ENCODE measurements at places on chromosomes 6 and 20.
A peak's percentile ranks its signal among the peaks of the same experiment; 100 is the strongest.

DNA sequence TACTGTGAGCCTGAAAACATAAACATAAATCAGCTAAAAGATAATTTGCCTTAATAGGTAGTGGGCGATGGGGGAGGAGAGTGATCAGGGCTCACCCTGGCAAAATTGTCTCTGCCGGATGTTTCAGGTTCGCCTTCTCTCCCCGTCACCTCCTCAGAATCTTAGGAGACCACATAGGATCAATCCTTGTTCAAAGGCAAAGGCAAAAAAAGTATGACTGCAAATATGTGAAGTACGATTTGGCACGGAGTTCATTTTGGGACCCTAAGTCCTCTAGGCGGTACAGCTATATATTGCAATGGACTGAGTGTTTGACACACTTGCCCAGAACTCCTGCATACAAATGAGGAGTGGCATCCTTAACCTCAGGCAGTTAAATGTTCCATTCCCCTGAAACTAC lies 649.2 kb upstream of the FLRT3 start:
- DNase-seq = no peak
- H3K4me1 ChIP-seq = no peaks in the 10 kb centered on the region
- H3K36me3 ChIP-seq = no peaks in the 10 kb centered on the region
- H3K27ac ChIP-seq = no peak overlapping the region
- no peaks in the 10 kb centered on the region for H3K27me3 ChIP-seq

DNA sequence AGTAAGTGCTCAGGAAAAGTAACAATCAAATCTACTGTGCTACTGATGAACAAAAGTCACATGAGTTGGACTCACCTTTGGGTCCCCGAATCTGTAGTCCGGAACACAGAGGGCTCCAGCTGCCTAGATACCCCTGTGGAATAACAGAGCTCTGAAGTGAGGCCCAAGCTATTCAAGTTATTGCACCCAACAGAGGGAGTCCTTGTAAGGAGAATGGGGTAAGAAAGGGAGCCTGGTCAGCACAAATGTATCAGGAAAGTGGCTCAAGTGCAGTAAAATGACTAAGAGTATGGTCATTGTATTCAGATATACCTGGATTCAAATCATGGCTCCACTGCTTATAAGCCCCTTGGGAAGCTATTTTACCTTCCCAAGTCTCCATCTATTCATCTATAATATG lies 20.9 kb downstream of the EDN1 start:
- no peaks in the 10 kb centered on the region for H3K4me1 ChIP-seq
- H3K27ac ChIP-seq = no peak overlapping the region
- no peaks in the 10 kb centered on the region for H3K27me3 ChIP-seq

GRCh38 chr20:17287503-17287902 lies 60.7 kb downstream of the PCSK2 start:
- H3K27me3 ChIP-seq = no peaks in the 10 kb centered on the region
- no peak for DNase-seq
- H3K27ac ChIP-seq = no peak overlapping the region

DNA sequence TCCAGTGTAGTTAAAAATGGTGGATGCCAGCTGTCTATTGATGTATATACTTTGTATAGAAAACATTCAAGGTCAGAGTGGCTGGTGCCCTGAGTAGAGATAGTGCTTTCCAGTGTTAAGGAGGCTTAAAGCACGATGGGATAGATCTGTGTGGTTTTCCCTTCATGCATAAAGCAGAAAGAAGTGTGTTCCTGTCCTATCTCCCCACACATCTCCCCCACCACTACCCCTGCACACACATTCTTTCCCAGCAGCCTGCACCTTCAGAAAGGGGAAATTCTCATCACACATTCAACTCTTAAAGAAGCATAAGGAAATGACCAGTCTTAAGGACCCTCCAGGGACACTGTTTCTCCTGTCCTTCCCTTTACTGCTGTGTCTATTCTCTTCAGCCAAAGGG lies 221.7 kb upstream of the TAB2 start:
- H3K4me3 ChIP-seq = no peak overlapping the region
- no peak for DNase-seq
- no peaks in the 10 kb centered on the region for H3K36me3 ChIP-seq
- H3K27me3 ChIP-seq = no peaks in the 10 kb centered on the region

- no peaks in the 10 kb centered on the region for H3K36me3 ChIP-seq
- peaks cover 1% of the 10 kb centered on the region for H3K4me1 ChIP-seq
- no peak overlapping the region for H3K27ac ChIP-seq
- no peaks in the 10 kb centered on the region for H3K27me3 ChIP-seq
Measured at GRCh38 chr20:32635764-32636163, 38.0 kb downstream of the C20orf203 start.

GRCh38 chr6:169164986-169165385 lies 88.7 kb downstream of the THBS2 start:
- no peaks in the 10 kb centered on the region for H3K27me3 ChIP-seq
- H3K36me3 ChIP-seq = no peaks in the 10 kb centered on the region
- H3K27ac ChIP-seq = no peak overlapping the region
- H3K4me1 ChIP-seq = no peaks in the 10 kb centered on the region

- H3K27ac ChIP-seq = no peak overlapping the region
- no peaks in the 10 kb centered on the region for H3K4me1 ChIP-seq
- DNase-seq = no peak
- H3K4me3 ChIP-seq = no peak overlapping the region
Measured at GRCh38 chr6:13988049-13988738, 63.4 kb downstream of the RNF182 start.

DNA sequence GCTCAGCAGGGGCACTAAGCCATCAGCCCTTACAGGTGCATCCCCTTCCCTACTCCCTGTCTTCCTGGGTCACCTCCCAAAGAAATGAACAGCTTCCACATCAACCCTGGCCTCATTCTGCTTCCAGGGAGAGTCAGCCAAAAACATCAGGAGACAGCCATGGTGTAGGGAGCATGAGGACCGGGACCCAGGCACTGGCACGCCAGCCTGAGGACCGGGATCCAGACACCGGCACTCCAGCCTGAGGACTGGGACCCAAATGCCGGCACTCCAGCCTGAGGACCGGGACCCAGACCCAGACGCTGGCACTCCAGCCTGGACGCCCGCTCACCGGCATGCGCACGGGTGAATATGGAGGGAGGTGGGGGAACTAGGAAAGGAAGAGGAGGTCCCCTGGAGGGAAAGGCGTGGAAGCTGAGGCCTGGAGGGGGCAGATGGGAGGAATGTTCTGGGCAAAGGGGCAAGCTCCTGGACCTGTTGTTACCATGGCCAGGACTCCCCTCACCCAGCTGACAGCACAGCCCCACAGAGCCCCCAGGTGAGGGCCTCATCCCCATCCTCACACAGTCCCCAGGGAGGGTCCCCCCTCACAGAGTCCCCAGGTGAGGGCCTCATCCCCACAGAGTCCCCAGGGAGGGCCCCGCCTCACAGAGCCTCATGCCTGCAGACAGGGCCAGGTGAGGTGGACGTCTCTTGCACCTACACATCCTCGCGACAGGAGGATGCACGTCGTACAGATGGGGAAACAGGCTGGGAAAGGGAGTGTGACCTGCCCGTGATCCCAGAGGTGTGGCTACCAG lies 26.0 kb upstream of the MRGBP start:
- H3K36me3 ChIP-seq = no peaks in the 10 kb centered on the region
- no peak overlapping the region for H3K27ac ChIP-seq
- no peak for DNase-seq
- no peak overlapping the region for H3K4me3 ChIP-seq
- peaks cover 2% of the 10 kb centered on the region for H3K4me1 ChIP-seq
- H3K27me3 ChIP-seq = no peaks in the 10 kb centered on the region

GRCh38 chr6:121857551-121857950 lies 422.1 kb downstream of the GJA1 start:
- DNase-seq = no peak
- no peaks in the 10 kb centered on the region for H3K4me1 ChIP-seq
- no peaks in the 10 kb centered on the region for H3K36me3 ChIP-seq
- H3K27me3 ChIP-seq = no peaks in the 10 kb centered on the region

GRCh38 chr6:136011475-136011874 lies 160.0 kb downstream of the PDE7B start:
- H3K27me3 ChIP-seq = no peaks in the 10 kb centered on the region
- no peak for DNase-seq
- H3K4me3 ChIP-seq = no peak overlapping the region
- no peak overlapping the region for H3K27ac ChIP-seq
- H3K36me3 ChIP-seq = no peaks in the 10 kb centered on the region

DNA sequence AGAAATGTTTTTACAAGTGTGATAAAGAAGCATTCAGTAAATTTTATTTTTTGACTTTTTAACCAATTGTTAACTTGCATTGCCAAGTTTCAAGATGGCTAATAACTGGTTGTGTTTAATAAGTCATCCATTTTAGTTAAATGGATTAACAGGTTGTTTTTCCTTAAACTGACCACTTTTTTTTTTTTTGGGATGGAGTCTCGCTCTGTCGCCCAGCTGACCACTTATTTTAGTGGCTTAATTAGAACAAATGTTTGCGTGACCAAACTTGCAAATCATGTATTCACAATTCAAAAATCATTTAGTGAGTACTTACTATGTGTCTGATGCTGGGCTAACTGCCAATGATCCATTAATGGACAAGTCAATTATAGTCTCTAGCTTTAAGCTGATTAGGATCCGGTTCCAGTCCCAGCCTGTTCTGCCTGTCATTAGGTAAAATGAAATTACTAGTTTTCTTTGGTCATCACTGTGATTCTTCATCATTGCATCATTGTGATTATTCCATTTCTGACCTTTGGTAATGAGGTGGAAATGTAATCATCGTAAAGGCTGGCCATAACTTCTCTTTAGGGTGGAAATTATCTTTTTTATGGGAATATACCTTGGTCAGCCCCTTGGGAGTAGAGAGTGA lies 729.2 kb upstream of the MARCKS start:
- no peak overlapping the region for H3K27ac ChIP-seq
- no peak overlapping the region for H3K4me3 ChIP-seq
- H3K36me3 ChIP-seq = no peaks in the 10 kb centered on the region
- no peak for DNase-seq

DNA sequence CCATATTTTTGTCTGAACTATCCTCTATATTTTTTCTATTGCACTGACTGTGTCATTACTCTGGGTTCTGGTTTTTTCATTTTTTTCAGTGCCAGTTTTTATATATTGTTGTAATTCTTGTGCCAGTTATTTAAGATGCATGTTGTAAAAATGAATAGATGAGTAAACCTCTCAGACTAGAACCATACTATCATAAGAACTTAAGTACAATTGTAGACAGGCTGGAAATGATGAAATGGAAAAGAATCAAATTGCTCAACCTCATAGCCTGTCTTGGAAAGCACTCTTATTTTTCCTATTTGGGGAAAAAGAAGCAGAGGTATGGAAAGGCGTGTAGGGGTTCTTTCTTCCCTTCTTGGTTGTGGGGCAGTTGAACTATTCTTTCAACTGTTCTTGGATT lies 30.2 kb downstream of the PANK2 start:
- no peaks in the 10 kb centered on the region for H3K27me3 ChIP-seq
- no peaks in the 10 kb centered on the region for H3K4me1 ChIP-seq
- peaks cover 11% of the 10 kb centered on the region for H3K36me3 ChIP-seq
- H3K4me3 ChIP-seq = no peak overlapping the region
- H3K27ac ChIP-seq = no peak overlapping the region

DNA sequence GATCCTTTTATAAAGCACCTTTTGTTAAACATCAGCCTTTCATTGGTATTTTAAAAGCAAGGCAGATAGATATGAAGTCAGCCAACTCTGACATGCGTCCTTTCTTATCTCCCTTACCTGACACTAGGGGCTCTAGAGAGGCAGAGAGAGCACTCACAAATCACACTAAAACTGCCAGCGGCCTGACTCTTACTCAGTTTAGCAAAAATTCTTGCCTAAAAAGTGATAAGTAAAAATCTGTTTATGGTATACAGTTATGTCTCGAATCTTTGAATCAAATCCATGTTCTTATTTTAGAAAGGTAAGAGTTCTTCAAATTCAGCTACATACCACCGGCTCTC lies 10.4 kb upstream of the TDRD6 start:
- no peaks in the 10 kb centered on the region for H3K4me1 ChIP-seq
- H3K27ac ChIP-seq = no peak overlapping the region
- H3K4me3 ChIP-seq = no peak overlapping the region
- DNase-seq = no peak

DNA sequence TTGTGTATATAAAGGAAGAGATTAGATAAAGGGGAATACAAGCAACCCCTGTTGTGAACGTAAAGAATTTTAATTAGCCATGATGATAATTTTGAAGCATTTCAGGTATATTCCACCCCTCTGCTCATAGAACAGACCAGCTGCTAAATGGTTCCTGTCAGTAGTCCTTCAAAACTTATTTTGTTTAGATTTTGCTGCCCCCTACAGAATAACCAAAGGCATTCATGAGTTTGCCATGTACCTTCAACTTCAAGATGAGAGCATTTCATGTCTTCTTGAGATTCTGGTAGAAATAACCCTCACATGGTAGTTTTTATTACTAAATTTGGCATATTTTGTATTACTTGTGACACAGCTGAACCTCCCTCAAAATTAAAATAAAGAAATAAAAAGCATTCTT lies 1586.7 kb downstream of the HACE1 start:
- no peak overlapping the region for H3K27ac ChIP-seq
- no peaks in the 10 kb centered on the region for H3K36me3 ChIP-seq
- no peaks in the 10 kb centered on the region for H3K27me3 ChIP-seq
- DNase-seq = peak; percentile 2

DNA sequence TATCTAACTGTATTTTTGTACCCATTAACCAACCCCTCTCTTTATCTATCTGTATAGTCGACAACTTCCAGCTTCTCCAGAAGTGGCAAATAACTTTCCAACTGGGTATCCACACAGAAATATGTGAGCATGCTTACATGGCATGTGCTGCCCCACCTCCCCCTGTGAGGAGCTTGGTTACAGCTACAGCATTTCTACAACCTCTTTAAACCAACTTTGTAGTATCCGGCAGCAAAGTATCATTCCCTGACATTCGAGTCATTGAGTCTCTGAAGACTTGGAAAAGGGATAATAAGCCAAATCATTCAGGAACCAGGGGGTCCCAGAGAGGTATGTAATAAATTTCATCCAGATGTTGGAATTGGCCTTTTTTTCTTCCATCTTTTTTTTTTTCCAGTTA lies 48.2 kb upstream of the ASIP start:
- DNase-seq = no peak
- no peaks in the 10 kb centered on the region for H3K36me3 ChIP-seq
- no peak overlapping the region for H3K27ac ChIP-seq
- H3K4me3 ChIP-seq = no peak overlapping the region
- H3K27me3 ChIP-seq = no peaks in the 10 kb centered on the region

GRCh38 chr6:43847741-43848630 lies 78.0 kb downstream of the VEGFA start:
- no peak overlapping the region for H3K4me3 ChIP-seq
- DNase-seq = no peak
- no peaks in the 10 kb centered on the region for H3K36me3 ChIP-seq
- H3K27me3 ChIP-seq = no peaks in the 10 kb centered on the region
- H3K4me1 ChIP-seq = peaks cover 4% of the 10 kb centered on the region

DNA sequence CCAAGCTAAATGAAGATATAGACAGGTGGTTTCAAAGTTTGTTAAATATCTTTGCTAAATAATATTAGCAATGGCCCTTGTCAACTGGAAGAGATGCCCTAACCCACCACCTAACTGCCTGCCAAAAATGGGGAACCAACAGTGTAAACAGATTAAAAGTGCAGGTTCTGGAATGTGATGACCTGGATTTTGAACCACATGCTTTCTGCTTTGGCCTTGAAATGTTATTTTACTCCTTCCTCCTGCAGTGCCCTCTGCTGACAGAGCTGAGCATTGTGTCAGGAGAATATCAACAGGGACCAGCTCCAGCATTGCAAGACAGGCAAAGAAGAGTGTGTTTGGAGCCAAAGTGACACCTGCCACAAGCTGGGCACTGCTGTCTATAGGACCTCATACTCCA lies 226.6 kb downstream of the MYLK4 start:
- no peaks in the 10 kb centered on the region for H3K27me3 ChIP-seq
- no peak for DNase-seq
- no peaks in the 10 kb centered on the region for H3K4me1 ChIP-seq
- H3K36me3 ChIP-seq = no peaks in the 10 kb centered on the region
- no peak overlapping the region for H3K27ac ChIP-seq
- no peak overlapping the region for H3K4me3 ChIP-seq
